ENCODE measurements at places on chromosomes 12 and 14.

GRCh38 chr14:39880965-39881364 lies 448.7 kb upstream of the FBXO33 start:
- no peak for DNase-seq

DNA sequence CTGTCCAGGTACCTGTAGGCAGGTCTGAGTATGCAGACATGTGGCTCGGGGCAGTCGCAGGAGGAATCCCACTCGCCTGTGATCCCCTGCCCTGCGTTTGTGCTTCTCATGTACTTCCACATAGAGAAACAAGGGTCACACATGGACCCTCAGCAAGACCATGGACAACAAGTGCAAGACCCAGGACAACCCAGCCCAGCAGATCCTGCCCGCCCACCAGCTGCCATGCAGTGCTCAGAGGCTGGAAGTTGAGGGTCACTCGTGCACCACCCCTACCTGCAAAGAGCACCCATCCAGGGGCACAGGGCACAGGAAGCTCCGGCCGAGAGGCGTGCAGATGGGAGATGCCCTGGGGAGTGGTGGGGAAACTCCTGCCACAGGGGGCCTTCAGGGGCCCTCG lies 67.5 kb upstream of the C14orf180 start:
- no peak for DNase-seq

GRCh38 chr12:109880938-109881337 lies 597 bp upstream of the GLTP start:
- DNase-seq: no peak

- DNase-seq: no peak
Measured at GRCh38 chr12:593396-594270, 69.6 kb downstream of the NINJ2 start.

GRCh38 chr12:68200854-68201253 lies 24.8 kb downstream of the IL26 start:
- no peak for DNase-seq

DNA sequence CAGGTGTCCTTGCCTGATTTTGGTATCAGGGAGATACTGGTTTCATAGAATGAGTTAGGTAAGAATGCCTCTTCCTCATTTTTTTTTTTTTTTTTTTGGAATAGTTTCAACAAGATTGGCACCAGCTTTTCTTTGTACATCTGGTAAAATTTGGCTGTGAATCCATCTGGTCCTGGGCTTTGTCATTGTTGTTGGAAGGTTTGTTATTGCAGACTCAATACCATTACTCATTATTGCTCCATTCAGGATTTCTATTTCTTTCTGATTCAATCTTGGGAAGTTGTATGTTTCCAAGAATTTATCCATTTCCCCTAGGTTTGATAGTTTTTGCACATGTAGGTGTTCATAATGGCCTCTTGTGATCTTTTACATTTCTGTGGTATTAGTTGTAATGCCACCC lies 126.0 kb upstream of the KITLG start:
- DNase-seq: no peak

GRCh38 chr12:12845794-12846243 lies 32.7 kb downstream of the DDX47 start:
- DNase-seq: no peak

- no peak for DNase-seq
Measured at GRCh38 chr12:56160894-56161689, 2.9 kb downstream of the MYL6 start.

GRCh38 chr12:25005376-25005775 lies 56.5 kb upstream of the BCAT1 start:
- DNase-seq: no peak

DNA sequence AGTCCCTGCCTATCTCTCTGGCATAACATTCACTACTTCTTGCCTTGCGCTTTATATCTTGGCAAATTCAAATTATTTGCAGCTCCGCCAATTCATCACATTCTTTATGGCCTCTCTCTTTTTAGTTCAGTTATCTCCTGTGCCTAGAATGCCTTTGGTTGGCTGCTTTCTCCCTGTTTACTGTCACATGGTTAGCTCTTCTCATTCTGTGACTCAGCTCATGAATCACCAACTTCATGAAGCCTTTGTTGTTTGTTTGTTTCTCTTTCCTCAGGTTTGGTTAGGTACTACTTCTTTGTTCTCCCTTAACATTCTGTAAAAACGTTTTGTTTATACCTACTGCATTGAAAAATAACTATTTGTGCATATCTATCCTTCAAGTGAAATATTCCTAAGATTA lies 376.5 kb upstream of the GARIN6 start:
- DNase-seq: no peak

- no peak for DNase-seq
Measured at GRCh38 chr12:1716215-1716862, 25.5 kb downstream of the ADIPOR2 start.

DNA sequence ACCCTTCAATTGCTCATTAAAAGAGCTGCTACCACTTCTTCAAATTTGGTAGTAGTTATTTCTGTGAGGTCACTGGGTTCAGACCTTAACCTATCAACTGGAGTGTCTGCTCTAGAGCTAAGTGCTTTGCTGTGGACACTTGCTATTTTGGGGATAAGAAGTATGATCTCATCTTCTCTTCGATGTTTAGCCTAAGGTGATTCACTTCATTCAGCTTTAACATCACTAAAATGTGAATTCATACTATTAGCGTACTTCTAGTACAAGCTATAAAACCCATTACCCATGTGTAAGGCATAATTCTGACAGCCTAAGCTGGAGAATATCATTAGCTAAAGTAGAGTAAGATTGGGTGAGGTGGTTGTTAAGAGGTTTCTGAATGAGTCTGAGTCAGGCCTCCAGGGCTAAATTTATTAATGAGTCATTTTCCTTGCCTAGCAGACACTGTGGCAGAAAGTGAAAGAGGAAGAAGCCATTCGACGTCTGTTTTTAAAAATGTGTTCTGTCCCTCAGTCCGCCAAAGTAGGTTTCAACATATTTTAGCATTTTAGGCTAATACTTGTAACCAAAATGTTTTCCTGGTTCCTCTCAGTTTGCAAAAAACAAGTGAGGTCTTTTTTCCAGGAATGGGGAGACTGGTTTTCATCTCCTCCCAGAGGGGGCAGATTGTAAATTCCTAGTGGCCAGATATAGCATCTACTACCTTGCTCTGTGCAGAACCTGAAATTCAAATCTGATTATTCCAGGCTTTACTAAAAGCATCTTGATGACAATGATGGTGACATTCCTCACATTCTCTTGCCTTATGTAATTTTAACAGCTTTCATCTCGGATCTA lies 103.6 kb downstream of the SSPN start:
- DNase-seq: no peak

DNA sequence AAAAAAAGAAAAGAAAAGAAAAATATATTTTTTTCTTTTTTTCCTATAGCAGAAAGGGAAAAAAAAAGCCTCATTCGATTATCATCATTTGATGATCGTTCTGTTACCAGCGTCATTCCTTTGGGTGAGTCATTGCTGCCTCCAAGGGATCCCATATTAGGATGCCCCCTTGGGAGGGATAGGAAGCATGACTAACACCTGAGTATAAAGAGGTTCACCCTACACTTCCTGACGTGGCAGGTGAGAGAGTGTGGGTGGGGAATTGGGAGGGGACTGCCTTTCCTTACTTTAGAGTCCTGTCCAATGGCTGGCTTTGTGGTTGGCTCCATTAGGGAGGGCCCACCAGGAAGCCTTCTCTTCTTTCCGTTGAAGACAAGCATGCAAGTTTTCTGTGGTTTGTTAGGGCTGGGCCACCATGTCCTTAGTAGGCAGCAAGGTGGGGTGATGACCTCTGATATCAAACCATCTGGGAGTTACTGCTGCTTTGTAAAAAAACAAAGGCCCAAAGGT lies 56.1 kb upstream of the FUT8 start:
- no peak for DNase-seq

GRCh38 chr12:117085318-117085947 lies 13.8 kb downstream of the TESC start:
- no peak for DNase-seq

DNA sequence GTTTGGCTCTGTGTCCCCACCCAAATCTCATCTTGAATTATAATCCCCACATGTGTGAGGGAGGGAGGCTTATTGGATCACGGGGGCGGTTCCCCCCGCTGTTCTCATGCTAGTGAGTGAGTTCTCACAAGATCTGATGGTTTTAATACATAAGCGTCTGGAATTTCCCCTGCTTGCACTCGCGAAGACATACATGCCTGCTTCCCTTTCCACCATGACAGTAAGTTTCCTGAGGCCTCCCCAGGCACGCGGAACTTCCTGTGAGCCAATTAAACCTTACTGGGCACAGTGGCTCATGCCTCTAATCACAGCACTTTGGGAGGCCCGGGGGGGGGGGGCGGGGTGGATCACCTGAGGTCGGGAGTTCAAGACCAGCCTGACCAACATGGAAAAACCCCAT lies 60.8 kb downstream of the R3HDM2 start:
- DNase-seq: no peak

- DNase-seq: no peak
Measured at GRCh38 chr12:132148368-132149045, 4.2 kb downstream of the NOC4L start.

DNA sequence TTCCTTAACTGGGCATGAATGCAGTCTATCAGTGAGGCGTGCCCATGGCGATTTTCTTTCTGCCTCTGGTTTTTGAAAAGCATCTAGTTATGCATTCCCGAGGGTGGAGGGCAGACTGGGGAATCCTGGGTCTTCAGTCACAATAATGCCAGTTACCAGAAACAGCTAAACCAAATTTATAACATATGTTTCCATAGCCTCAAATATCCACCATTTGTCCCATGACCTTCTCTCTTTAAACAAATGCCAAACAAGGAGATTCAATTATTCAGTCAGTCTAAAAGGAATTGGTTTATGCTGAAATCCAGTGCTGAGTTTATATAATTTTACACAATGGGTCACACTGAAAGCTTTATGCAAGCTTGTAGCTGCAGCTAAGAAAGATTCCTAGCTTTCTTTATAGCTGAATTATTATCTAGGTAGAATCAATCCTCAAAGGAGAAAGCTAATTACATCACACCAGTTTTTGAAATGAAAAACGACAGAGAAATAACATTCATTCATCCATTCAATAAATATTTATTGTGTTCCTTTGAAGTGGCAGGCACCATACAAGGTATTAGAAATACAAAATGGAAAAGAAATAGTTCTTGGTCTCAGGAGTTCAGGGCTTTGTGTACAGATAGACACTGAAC lies 131.3 kb upstream of the RAP1B start:
- DNase-seq: no peak

DNA sequence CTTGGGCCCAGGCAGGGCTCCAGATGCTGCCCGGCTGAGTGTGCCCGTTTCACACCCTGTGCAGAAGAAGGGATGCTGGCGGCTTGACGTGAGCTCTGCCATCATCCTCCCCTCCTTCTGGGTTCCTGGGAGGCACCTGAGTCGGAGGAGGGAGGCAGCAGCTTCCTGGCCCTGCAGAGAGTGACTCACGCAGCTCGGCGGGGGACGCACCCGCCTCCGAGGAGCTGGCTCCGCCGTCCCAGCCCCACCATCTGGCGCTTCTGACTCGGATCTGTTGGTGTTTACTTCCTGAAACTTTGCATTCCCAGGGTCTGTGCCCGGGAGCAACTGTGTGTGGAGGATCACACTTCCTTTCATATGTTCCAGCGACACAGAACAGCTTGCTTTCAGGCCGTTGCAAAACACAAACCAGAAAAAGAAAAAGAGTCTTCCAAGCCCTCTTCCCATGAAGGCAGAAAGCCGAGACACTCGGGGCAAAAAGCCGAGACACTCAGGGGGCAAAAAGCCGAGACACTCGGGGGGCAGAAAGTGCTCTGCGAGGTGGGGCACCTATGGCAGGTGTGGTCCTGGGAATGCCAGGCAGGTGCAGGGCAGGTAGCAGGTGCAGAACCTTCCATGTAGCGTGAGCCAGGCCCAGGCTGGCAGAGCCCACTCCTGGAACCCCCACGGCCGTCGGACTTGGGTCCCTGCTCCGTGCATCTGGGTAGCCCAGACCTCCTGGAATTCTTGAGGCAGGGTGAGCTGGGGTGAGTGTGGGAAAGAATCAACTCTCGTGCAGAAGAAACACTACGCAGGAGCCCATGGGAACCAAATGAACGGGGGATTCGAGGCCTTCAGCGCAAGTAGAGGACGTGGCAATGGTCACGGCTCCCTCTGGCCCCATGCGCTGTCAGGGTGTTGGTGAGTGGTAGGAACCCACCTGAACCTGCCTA lies 27.6 kb upstream of the GALNT9 start:
- no peak for DNase-seq

DNA sequence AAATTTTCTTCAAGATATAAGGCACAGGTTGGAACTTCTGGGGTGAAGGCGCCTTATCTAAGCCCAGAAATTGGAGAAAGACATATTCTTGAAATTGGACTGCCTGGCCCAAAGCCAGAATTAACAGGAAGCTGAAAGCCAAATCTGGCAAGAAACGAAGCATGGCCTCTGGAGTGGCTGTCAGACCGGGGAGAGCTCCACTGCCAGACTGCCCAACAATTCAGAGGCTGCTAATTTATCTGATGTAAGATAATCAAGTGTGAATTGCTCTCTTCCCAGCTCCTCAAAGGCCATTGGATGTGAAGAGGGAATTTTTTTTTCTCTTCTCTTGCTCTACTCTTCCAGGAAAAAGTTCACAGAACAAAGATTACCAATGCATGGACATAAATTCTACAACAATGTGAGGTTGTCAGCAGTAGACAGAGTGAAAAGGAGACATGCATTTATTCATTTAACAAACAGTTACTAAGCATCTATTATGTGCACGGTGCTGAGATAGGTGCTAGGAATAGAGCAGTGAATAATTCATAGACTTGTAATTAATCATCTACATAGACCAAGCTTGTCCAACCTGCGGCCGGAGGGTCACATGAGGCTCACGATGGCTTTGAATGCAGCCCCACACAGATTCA lies at the start of gene GDF3:
Gene GDF3, minus strand, starts transcription at position 210 of the 632 bp plus-strand sequence. Its CDS starts 47 bp downstream, at position 163.
- no peak for DNase-seq

DNA sequence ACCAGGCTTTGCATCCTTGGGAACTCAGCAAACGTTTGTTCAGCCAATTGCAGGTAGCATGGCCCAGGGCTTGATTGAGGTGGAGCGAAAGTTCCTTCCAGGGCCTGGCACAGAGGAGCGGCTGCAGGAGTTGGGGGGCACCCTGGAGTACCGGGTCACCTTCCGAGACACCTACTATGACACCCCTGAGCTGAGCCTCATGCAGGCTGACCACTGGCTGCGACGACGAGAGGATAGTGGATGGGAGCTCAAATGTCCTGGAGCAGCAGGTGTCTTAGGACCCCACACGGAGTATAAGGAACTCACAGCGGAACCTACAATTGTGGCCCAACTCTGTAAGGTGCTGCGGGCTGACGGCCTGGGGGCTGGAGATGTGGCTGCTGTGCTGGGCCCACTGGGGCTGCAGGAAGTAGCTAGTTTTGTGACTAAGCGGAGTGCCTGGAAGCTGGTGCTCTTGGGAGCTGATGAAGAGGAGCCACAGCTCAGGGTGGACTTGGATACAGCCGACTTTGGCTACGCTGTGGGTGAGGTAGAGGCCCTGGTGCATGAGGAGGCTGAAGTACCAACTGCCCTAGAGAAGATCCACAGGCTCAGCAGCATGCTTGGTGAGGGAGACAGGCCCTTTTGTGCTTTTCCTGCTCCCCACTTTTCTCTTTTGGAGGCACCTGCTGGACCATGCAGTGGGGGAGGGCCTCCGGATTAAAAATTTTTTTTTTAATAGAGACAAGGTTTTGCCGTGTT lies 799 bp downstream of the THTPA start:
- DNase-seq: no peak

GRCh38 chr14:52078095-52078531 lies 9.3 kb upstream of the NID2 start:
- DNase-seq: no peak

All from central memory CD8-positive, alpha-beta T cell (primary cell).